ENCODE measurements at places on chromosomes 1 and 21. TPM values are rescaled to one million over a fixed set of nuclear protein-coding genes. Genes with fewer than 3 reads are reported as not detected.

The CYP4A11 gene
- not detected for total RNA-seq

The VCAM1 gene
- total RNA-seq, result 0.15 TPM

GRCh38 chr1:17520041-17520440 is 19.5 kb upstream of the ARHGEF10L start:
- no peak for DNase-seq

GRCh38 chr1:19210772-19211549 is 895 bp upstream of the UBR4 start:
- no peak for DNase-seq
